ENCODE measurements at places on chromosomes 1 and 21. TPM values are rescaled to one million over a fixed set of nuclear protein-coding genes. Genes with fewer than 3 reads are reported as not detected.
A peak's percentile ranks its signal among the peaks of the same experiment; 100 is the strongest.

The FLG2 gene
- not detected for total RNA-seq

The C1orf141 gene
- total RNA-seq: not detected

GRCh38 chr1:217078078-217078690 lies 355.0 kb upstream of the ESRRG start:
- H3K36me3 ChIP-seq: no peaks in the 10 kb centered on the region
- no peaks in the 10 kb centered on the region for H3K4me1 ChIP-seq
- H3K27ac ChIP-seq: no peak overlapping the region
- no peak for DNase-seq
- no peak overlapping the region for H3K4me3 ChIP-seq

The IPO13 gene
- 39.2 TPM for total RNA-seq

GRCh38 chr1:45205910-45206721 lies at the start of gene ZSWIM5:
TSS of gene ZSWIM5 (minus strand) at chr1:45206605. CDS start at chr1:45206350, 255 bp downstream.
- H3K4me1 ChIP-seq: peaks cover 13% of the 10 kb centered on the region
- H3K27me3 ChIP-seq: peaks cover 31% of the 10 kb centered on the region
- DNase-seq: no peak
- peak within 1 kb of the TSS; percentile 53 for H3K27ac ChIP-seq

The TSPEAR gene
- 0.15 TPM for total RNA-seq

The PLA2G2C gene
- total RNA-seq: not detected

The APOBEC4 gene
- total RNA-seq: not detected
